ENCODE measurements at places on chromosomes 11 and 22.

DNA sequence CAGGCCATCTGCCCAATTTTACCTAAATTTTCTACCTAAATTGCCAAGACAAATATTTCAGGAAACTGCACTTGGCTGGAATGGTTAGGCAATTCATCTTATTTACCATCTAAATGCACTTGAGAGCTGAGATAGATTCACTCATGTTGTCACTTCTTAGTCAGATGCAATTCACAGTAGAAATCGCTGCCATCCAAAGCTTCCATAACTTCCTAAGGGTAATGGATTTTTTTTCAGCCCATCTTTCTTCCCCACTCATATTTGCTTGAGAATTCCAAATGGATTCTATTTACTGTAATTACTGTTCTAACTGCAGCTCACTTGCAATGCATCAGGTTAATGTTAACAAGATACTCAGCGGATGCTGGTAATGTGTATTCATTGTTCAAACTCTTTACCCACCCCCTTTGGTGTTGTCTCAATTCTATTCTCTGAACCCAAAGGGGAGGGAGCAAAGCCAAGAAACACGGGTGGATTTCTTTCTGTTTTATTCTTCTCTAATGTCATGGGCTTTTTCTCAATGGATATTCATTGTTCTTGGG, 96.0 kb downstream of the TENM4 start:
- DNase-seq = no peak

DNA sequence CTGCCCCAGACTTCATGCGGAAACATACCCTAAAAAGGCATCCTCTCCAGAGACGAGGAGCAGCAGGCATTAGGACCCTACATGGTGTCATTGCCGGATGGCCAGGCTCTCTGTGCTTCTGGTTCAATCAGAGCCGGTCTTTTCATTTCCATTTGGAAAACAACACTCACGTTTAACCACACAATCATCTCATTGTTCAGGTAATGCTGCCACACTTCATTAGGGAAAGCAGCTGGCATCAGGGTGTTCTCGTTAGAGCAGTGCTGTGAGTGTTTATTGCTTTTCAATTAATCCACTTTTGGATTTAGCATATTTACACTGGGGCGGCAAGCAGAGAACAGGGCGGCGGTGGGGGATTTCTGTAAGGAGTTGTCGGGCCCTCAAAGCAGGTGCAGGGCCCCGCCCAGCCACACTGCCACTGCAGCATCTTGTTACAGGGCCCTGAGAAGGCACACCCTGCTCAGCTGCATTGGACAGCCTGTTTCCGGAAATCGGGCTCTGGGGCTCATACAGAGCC, 338.6 kb downstream of the SHANK2 start:
- DNase-seq = no peak

DNA sequence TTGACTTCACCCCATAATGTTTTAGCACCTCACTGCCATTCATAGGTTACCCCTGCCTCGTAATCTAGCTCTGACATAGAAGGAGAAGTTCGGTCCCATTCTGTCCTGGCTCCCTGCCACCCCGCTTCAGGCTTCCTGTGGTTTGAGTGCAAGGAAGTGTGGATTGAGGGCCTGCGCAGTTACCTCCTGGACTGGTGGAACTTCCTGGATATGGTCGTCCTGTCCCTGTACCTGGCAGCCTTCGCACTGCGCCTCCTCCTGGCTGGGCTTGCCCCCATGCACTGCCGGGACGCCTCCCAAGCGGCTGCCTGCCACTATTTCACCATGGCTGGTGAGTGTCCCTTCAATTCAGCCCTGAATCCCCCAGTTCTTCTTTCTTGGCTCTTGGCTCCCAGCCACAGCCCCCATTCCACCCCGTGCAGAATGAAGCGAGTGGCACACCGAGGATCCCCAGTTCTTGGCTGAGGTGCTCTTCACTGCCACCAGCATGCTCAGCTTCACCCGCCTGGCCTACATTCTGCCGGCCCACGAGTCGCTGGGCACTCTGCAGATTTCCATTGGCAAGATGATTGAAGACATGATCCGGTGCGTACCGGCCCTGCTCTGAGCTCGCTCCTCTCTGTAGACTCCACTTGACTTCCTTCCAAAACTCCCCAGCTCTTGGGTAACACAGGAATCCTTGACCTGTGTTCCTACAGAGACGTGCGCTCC, 15.4 kb downstream of the ART5 start:
- no peak for DNase-seq

DNA sequence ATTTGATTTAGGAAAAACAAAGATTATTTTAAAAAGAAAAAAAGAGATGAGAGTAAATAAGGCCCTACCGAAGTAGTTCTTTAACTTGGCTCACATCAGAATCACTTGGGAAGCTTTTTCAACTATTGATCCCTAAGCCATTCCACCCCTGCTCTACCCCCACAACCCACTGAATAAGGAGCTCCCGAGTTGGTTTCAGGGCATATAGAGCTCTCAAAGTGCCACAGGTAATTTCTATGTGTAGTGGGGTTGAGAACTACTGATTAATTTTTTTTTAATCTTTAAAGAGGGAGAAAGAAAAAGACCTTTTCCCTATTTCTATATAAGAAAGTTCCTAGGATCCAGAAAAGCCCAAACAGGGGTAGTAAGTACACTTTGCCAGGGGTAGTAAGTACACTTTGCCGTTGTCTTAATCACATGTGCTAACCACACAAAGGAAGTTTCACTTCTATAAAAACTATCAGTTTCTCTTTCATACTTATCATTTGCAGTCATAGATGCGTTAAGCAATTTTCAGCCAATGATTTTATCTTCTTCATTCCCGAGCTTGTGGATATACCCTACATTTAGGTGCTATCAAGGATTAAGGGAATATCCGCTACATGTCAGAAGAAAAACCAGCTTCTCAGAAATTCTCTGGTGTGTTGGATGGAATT, 108.4 kb upstream of the ZC3H12C start:
- DNase-seq = no peak

GRCh38 chr11:68528630-68529029, 68.1 kb downstream of the PPP6R3 start:
- DNase-seq = peak; percentile 8

DNA sequence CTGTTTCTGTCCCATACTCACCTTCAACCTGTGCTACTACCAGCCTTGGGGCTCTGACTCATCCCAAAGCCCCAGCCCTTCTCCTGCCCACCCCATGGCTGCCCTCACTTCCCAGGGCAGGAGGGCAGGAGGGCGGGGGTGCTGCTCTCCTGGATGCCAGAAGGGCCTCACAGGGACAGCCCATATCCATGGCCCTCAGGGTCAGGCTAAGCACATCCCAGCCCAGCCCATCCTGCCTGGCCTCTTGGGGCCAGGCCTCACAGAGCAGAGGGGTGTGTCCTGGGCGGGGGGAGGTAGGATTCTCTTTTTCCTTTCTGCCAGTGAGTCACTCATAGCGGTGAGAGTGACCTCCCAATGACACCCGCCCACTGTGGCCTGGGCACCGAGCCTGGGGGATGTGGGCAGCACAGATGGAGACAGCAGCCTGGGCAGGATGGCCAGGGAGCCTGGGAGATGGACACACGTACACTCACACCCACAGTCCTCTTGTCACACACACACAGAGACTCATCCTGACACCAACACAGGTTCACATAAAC, 2.4 kb downstream of the LTBP3 start:
- no peak for DNase-seq

DNA sequence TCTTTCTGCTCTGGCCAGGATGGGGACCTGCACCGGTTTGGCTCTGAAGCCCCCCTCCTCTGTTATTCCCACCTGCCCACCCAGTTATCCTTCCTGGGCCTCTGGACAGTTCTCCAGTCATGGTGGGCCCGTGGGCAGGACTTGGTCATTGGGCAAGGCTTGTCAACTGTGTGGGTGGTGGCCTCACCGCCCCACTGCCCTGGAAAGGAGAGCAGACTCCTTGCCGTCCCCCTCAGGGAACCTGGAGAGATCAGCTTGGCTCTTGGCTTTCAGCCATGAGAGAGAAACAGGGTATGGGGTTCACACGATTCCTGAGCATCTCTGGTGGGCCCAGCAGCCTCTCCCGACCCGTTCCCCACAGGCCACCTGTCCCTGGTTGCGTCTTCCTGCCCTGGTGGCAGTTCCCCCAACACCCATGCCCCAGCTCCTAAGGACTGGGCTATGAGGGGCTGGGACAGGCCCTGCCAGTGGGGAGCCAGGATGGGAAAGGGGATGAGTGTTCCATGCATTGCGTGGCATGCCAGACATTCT, 92.3 kb downstream of the MORC2 start:
- no peak for DNase-seq

DNA sequence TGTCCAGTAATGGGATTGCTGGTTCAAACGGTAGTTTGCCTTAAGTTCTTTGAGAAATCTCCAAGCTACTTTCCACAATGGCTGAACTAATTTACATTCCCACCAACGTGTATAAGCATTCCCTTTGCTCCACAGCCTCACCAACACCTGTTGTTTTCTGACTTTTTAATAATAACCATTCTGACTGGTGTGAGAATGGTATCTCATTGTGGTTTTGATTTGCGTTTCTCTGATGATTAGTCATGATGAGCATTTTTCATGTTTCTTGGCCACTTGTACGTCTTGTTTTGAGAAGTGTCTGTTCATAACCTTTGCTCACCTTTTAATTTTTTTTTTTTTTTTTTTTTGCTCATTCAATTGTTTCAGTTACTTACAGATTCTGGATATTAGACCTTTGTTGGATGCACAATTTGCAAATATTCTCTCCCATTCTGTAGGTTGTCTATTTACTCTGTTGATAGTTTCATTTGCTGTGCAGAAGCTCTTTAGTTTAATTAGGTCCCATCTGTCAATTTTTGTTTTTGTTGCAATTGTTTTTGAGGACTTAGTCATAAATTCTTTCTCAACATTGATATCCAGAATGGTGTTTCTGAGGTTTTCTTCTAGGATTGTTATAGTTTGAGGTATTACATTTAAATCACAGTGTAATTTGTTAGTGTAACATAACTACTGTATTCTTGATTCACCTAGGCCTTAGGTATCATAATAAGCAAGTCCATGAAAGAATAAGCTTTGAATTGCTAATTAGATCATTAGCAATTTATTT, 33.0 kb downstream of the CCDC34 start:
- no peak for DNase-seq

- no peak for DNase-seq
Measured at GRCh38 chr11:86676533-86677154, 4.2 kb upstream of the ME3 start.

DNA sequence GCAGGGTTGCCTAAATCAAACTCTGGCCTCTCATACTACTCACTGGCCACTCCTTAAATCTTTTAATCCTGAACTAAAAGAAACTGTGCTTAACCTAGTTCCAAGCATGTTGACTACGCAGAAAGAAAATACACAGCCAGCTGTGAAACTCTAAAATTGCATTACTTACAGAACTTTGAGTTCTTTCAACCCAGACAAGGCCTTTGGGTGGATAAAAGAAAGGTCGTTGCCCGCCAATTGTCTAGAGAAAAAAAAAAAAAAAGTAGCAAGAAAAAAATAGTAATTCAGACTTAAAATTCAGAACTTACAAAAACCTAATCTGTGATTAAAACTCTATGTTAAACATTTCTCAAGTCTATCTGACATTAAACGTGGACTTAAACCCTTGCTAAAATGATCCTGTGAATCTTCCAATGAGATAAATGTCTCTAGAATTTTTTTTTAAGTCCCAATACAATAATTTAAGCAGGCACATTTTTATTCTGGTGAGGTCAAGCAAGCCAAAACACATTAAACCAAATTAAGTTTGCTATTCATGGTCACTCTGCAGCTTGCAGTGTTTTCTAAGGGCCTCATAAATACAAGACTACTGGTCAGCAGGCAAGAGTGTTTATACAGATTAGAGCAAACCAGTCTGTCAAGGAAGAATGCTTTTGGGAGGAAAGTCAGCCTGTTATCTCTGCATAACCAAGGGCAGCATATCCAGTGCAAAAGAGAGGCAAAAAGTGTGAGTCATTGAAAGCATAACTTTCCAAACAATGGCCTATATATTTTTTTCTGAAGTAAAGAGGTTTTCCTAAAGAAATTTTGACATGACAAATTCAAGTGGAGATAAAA, 29.5 kb upstream of the CCDC34 start:
- DNase-seq = no peak

DNA sequence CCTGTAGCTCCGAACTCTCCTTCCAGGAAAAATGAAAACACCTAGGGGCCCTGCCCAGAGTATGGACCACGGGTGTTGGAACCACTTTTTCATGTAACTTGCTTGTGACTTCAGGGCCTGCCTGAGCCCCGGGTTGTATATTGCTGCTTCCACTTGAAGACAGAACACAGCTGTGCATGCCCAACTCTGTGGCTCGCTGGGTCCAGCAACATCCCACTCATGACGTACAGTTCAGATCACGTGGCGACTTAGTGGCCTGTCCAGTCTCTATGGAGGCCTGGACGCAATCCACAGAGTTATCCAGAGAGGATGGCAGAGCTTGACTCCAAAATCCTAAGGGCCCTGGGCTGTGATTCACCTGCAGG, 6.8 kb downstream of the C11orf21 start:
- DNase-seq = no peak

DNA sequence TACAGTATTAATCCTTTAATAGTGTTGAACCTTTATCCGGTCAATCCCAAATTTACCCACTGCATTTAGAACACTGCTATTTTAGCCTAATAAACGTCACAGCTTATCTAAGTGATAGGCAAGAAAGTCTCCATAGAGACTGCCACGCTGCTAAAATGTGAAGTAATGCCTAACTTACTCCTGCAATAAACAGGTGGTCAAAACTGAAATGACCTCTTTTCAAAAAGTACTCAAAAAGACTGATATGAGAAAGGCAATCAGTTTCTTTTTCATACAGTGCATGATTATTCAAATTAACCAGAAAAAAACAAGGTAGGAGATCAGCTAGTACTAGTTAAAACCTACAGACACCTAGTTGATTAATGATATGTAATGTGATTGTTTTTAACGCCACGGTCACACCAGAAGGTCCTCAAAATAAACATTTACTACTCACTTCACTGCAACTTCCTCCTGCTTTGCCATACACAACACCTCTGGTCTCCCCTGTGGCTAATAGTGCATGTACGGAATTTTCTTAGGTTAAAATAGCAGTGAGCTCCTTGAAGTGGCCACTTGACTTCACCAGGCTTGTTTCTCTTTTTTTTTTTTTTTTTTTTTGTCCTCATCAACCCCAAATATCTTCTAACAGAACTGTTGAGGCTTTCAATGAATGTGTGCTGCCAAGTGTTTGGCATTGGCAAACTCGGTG, 8.8 kb downstream of the ATP5MG start:
- DNase-seq = no peak
